Occipital lobe (tissue), 3 donors: ENCODE measurements at places on chromosomes 1 and 21.

DNA sequence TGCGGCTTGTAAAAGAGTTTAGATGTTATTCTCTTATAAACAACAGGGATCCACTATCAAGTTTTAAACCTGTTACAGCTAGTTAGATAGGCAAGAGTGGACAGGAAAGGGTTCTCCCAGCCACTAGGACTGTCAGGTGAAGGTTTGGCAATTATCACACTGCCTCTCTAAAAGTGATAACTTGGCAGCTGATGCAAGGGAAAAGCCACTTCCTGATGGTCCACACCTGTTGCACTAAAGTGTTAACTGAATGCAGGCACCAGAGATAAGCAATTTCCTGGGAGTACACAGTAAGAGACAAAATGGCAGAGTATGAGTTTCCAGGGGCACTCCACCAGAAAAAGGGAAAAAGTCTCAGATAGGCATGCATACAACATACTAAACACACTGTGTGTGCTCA, 99.4 kb downstream of the VAV3 start:
- DNase-seq, result no peak

GRCh38 chr1:68278221-68278620, 45.9 kb upstream of the WLS start:
- DNase-seq, result no peak

- DNase-seq, result no peak
These were observed 248.4 kb downstream of the DENND1B start for GRCh38 chr1:197526736-197527371.

DNA sequence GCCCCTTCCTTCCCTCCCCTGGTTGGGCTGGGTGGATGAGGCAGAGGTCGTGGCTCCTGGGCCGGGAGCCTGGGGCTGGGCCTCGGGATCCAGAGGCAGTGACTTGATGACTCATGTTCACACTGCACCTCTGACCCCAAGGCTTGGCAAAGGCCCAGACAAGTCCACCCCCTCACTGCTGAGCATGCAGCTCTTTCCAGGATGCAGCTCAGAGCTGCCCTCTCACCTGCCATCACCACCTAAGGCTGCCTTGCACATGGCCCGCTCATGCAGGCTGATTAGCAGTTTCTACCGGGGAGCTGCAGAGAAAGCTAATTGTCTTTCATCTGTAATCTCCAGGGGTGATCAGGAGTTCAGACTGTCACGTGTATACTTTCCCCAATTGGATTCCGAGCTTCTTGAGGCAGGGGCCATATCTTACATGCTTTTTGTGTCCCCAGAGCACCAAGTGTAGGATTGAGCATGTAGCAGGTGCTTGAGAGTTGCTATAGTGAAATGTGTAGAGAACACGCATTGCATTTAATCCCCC, 62.1 kb downstream of the LRRN2 start:
- no peak for DNase-seq

DNA sequence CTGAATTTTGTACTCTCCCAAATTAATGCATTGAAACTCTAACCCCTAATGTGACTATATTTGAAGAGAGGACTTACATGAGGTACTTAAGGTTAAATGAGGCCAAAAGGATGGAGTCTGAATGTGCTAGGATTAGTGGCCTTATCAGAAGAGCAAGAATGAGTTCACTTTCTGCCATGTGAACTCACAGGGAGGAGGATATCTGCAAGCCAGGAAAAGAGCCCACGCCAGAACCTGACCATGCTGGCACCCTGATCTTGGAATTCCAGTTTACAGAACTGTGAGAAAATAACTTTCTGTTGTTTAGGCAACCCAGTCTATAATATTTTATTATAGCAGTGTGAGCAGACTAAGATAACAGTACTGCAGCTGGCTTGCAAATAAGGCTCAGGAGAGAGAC, 12.2 kb upstream of the FASLG start:
- DNase-seq, result no peak

GRCh38 chr1:151739590-151740355, 18.5 kb downstream of the RIIAD1 start:
- no peak for DNase-seq
